GM04503 (cell line): ENCODE measurements at places on chromosomes 4 and X.

- no peak for DNase-seq
Observed at GRCh38 chrX:153478746-153479145, 8.4 kb upstream of the HAUS7 start.

DNA sequence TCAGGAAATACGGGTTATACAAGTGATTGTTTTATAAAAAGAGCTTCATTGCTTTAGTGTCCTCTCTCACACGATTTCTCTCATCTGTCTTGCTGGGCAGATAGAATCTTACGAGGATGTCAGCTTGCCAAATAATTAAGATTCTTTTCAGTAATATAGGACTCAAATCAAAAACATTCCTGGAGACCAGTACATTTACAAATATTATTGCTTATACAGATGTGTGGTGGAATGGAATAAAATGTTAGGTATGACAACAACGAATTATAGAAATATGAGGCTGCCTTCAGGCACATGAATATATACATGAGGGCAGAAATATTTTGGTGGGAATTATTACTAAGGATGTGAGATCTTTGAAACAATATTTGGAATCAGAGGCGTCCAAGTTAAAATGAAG, 88.9 kb downstream of the GC start:
- no peak for DNase-seq

DNA sequence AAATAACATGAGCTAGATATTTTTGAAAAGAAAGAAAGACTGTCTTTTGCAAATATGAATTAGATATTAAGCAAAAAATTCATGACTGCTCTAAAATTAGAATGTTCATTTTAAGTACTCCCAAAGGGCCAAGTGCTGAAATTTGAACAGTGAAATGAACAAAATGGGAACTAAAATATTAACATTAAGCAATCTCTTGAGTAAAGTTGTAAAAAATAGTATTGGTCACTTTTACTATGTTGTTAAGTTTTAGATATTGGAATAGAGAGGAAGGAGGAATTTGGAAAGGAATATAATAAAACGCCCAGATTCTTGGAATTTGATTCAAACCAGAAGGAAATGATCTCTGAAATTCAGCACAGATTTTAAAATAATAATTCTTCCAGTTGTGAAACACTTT, 125.9 kb upstream of the ANK2 start:
- no peak for DNase-seq

GRCh38 chr4:99185581-99185980, 33.5 kb downstream of the ADH6 start:
- DNase-seq = no peak

GRCh38 chr4:56799161-56799759, 22.2 kb downstream of the SPINK2 start:
- no peak for DNase-seq

DNA sequence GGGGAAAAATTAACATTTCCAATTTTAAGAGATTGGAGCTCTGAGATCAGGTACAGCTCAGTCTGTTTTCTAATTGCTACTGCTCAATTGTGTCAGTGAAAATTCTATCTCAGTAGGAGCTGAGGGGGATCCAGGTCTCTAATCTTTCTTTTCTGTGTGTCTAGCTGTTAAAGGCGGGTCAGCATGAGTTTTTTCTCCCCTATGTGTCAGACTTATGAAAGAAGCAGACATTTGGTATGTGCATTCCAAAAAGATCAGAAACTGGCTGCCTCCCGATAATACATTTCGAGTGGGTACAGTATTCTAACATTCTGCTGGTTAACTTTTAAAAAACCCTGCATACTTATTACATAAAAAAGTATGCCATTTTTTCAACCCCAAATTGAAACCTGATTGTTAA, 72.4 kb downstream of the PCDH7 start:
- no peak for DNase-seq

GRCh38 chr4:55543858-55544257, 2.9 kb downstream of the CLOCK start:
- DNase-seq = no peak

GRCh38 chr4:78379040-78379439, 172.5 kb upstream of the ANXA3 start:
- DNase-seq = no peak

DNA sequence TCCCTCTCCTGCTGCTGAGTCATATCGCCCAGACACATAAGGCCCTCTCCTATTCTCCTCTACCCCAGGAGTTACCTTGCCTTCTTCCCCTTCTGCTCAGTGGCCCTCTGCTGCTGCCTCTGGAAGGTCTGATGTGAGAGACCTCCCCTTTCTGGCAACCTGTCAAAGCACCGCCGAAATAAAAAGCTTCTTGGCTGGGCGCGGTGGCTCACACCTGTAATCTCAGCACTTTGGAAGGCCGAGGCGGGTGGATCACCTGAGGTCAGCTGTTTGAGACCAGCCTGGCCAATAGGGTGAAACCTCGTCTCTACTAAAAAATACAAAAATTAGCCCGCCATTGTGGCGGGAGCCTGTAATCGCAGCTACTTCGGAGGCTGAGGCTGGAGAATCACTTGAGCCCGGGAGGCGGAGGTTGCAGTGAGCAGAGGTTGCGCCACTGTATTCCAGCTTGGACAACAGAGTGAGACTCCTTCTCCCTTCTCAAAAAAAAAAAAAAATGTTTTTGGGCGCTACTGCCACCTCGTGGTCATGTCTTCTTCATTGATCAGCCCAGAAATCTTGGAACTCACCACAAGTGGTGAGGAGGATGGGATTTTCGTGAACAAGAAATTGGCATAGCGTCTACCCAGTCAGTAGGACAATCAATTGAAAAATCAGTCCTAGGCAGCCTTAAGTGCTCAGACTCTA, 8.6 kb upstream of the ZXDA start:
- DNase-seq = no peak

- no peak for DNase-seq
Observed at GRCh38 chr4:151811403-151811802, 50.6 kb upstream of the GATB start.

DNA sequence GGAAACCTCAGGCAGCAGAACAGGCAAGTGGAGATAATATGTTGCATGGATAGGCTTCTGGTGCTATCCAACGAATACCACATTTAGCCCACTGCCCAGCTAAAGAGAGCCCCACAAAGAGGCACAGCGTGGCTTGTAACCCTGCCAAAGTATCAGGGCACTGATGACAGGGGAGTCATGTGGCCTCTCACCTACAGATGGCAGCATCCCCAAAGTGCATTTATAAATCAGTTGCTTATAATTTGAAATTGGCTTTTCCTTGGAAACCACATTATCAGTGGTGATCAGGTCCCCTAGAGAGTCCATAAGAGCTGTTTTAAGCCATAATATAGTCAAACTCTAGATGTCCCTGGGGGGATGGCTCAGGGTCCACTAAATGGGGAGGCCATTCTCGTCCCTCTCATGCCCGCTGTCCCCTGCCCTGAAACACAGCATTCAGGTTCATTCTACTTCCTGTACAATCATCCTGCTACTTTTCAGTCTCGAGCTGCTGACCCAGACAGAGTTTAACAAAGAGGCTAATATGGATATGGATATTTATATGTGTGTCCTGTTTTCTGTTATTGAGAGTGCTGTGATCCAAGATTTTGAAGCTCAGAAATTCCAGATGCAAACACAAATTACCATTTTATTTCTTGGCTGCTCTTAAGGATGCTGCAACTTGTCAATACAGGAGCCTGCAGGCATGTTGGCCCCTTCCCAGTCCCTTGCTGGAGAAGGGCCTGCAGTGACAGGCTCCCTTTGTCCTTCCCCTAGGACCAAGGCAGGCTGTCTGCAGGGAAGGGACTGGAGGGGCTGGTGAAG, 28.5 kb downstream of the SRPX start:
- no peak for DNase-seq

DNA sequence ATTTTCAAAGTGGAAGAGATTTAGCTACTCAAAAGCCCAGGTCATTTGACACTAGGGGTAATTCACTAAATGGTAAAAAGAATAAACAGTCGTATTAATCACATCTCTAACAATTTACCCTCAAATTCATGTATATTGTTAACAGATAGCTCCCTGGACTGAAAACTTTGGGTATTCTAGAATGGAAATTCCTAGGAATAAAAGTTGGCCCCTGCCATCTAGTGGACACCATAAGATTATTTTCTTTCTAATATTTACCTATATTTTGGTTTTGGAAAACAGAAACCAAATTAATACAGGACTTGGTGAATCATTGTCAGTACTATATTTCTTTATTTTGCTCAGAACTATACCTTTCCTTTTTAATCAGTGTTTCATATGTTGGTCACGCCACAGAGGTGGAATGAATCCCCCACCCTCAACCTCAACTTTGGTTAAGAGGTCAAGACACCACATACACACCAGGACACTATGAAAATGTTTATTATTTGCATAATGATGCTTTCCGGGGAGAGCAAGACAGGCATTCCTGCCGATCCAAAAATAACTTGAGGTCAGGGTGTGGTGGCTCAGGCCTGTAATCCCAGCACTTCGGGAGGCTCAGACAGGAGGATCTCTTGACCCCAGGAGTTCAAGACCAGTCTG, 96.2 kb upstream of the APOOL start:
- DNase-seq = no peak

DNA sequence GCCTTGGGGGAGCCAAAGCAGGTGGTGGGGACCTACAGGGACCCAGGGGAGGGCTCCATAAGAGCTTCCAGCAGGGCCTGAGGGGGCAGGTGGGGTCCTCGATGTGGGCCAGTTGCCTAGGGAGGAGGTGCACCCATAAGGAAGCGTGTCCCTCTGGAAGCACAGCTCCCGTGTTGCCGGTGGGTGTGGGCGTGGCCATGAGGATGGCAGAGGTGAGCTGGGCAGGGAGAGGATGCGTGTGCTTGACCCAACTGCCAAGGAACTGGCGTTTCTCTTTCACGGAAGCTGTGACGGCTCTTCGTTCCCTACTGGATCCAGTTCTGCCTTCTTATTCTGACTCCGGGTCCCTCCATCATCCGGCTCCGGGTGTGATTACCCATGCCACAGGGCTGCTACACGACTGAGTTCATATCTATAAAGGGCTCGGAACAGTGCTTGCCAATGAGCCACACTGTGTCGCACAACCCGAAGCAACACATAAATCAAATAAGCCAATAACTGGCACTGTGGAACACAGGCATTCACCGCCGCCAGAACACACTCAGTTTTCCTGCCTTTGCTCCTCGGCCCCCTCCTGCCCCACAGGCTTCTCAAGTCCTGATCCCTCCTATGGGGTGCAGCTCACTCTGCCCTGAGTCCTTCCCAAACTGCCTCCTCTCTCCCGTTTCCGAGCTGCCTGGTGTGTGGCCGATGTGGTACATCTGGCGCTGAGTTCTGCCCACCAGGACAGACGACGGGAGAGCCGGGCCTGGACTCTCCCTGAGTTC, 35.5 kb downstream of the RNF212 start:
- no peak for DNase-seq

DNA sequence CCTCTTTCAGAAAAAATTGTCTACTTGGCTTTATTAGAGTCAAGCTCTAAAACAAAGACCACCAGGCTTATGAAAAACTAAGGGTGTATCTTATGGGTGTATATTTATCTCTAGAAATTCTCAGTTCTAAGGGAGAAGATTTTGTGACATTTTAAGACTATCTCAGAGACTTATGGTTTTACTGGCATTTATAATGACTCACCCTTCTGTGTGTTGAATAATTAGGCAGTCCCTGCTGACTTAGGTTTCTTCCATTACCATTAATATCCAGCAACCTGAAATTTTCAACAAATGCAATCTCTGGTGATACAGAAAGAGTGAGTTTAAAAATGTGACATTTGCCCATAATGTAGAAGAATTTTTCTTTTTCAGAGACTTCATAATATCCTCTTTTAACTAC, 1015.0 kb upstream of the AGA start:
- no peak for DNase-seq

- no peak for DNase-seq
Observed at GRCh38 chr4:163090997-163091684, 75.5 kb downstream of the NAF1 start.

- no peak for DNase-seq
Observed at GRCh38 chrX:53244610-53245009, 19.6 kb upstream of the KDM5C start.

DNA sequence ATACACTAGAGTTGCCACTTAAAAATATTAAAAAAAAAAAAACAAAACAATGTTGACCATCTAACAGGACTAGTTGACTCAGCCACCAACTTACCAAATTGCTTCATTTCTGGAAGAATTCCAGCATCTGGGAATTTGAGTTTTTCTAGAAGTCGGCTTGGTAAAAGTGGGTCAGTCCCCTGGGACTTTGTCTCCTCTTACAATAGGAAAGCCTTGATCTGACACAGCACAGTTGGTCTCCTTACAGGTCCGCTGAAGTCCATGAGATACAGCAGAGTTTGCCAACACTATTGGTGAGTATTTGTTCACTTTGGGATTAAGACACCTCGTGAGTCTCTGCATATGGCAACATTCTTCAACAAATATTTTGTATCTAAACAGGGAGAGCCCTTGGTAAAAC, 18.2 kb upstream of the DDIT4L start:
- no peak for DNase-seq

- DNase-seq = no peak
Observed at GRCh38 chrX:124462931-124463330, 116.6 kb downstream of the SH2D1A start.

DNA sequence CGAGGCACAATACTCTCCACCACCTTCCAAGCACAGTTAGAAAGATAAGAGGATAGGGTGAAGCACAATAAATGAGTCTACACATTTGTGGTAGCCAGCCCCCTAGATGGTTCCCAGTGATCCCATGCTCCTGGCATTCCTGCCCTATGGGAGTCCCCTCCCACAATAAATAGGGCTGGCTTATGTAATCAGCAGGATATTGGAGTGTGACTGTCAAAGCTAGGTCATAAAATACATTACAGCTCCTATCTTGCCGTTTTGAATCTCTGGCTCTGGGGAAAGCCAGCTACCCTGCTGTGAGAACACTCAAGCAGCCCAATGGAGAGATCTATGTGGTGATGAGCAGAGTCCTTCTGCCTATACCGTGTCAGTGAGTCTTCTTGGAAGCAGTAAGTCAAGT, 198.7 kb upstream of the NOCT start:
- DNase-seq = no peak

GRCh38 chr4:118682928-118683327, 2.3 kb upstream of the METTL14 start:
- no peak for DNase-seq

GRCh38 chr4:34629451-34629850, 1614.9 kb downstream of the ARAP2 start:
- DNase-seq = no peak

DNA sequence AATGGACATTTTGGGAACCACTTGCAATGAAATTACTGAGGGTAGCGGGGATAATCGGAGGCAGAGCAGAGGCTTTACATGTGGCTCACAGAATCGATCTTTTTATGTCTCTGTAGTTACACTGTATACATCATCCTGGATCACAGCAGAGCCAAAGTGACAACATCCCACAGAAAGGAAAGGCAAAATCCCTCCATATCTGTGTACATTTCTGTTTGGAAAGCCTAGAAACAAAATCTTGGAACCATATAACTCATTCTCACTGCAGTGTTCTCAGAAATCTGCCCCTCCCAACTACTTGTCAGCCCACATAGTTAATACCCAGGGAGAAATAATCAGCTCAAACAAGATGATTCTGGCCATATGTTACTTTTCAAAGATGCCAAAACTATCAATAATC, 211.6 kb downstream of the DCLK2 start:
- no peak for DNase-seq
